ENCODE measurements at places on chromosomes 12 and 14. TPM values are rescaled to one million over a fixed set of nuclear protein-coding genes. Genes with fewer than 3 reads are reported as not detected.

DNA sequence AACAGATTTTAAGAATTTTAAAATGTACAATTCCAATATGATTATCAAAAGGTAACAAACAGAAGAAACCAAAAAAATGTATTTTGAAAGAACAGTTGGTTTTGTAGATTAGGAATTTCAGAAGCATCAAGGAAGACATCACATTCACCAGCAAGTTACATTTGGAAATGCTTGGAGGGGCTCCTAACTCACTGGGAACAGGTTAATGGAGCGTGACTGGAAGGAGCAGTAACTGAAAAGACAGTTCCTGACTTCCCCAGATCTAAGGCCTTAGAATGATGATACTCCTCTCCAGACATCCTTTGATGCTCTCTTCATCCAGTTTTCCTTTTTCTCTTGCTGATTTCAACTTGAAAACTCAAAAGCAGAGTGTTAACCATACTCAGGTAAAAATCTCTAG lies 220.0 kb upstream of the EGLN3 start:
- H3K36me3 ChIP-seq: no peaks in the 10 kb centered on the region
- H3K27me3 ChIP-seq: no peaks in the 10 kb centered on the region
- H3K27ac ChIP-seq: no peak overlapping the region
- no peak overlapping the region for H3K4me3 ChIP-seq
- peaks cover 5% of the 10 kb centered on the region for H3K4me1 ChIP-seq
- no peak for DNase-seq

Gene SALL2
- 22.0 TPM for total RNA-seq

DNA sequence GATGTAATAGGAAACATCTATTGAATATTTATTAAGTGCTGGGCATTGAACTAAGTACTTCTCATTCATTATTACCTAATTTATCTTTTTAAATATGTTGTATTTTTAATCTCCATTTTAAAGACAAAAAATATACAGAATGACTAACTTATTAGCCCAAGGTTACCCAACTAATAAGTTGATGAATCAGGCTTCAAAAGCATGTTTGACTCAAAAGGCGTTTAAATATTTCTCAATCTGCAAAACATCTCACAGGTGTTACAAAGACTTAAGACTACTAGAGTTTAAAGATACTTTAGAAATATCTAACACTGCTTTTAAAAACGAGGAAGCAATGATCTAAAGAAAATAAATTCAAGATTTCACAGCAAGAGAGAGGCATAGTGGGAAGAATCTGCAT lies 457.4 kb upstream of the DCN start:
- H3K36me3 ChIP-seq: no peaks in the 10 kb centered on the region
- H3K4me1 ChIP-seq: no peaks in the 10 kb centered on the region

DNA sequence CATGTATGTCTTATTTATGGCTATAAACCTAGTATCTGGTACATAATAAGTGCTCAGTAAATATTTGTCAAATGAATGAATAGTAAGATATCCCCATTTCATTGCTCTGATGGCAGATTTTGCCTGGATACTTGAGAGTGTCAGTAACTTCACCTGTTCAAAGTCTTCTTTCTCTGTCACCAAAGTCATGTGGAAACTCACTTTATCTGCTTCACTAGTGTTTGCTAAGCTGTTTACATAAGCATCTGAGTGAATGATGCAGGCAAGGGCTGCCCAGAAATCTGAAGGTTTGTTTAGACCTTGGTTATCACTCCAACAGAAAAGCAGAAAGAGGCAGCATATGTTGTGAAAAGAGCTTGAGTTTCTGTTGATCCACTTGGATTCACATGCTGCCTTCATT lies 4.3 kb downstream of the OR4E1 start:
- no peaks in the 10 kb centered on the region for H3K36me3 ChIP-seq
- H3K4me3 ChIP-seq: no peak overlapping the region
- no peak for DNase-seq
- H3K4me1 ChIP-seq: no peaks in the 10 kb centered on the region

DNA sequence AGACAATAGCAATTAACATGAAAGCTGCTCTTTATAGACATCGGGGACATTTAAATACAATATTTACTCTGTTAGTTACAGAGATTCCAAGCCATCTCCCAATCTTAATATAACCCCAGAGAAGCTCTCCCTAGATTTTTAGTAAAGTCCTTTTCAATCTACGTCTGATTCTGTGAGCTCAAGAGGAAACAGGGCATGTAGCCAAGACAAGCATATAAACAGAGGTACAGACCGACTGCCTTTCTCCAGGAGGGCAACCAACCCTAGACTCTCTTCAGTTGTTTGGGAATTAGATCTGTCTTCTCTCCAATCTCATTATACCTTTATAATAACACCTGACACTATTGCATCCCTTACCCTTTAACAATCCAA lies 57.4 kb downstream of the TMTC1 start:
- H3K4me1 ChIP-seq: peaks cover 21% of the 10 kb centered on the region
- H3K4me3 ChIP-seq: no peak overlapping the region
- H3K27ac ChIP-seq: peak overlapping the region; percentile 65
- H3K27me3 ChIP-seq: no peaks in the 10 kb centered on the region
- DNase-seq: no peak
- H3K36me3 ChIP-seq: no peaks in the 10 kb centered on the region

Gene CCDC184
- total RNA-seq: not detected

Gene CLEC2A
- total RNA-seq: not detected

- H3K27ac ChIP-seq: no peak overlapping the region
- peaks cover 10% of the 10 kb centered on the region for H3K4me1 ChIP-seq
- H3K4me3 ChIP-seq: no peak overlapping the region
- H3K36me3 ChIP-seq: peaks cover 19% of the 10 kb centered on the region
- H3K27me3 ChIP-seq: no peaks in the 10 kb centered on the region
Observed at GRCh38 chr12:4307593-4308333, 13.2 kb upstream of the TIGAR start.

DNA sequence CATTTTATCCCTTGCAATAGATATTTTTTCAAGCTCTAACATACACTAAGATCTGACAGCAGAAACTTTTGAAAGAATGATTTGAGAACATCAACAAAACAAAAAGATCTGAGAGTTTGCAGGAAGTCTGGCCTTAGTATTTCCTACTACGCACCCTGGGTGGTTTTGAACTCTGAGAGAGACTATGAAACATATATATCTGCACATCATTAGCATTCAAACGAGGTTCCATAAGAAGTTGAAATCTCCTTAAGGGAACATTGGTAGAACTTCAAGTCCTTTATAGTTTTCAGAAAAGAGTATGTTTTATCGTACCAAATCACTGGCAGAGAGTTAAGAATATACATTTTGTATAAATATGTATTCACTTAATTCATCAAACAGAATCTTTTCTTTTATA lies 86.3 kb downstream of the RMST start:
- H3K27ac ChIP-seq: peak overlapping the region; percentile 91
- peaks cover 47% of the 10 kb centered on the region for H3K4me1 ChIP-seq
- DNase-seq: no peak
- no peak overlapping the region for H3K4me3 ChIP-seq

DNA sequence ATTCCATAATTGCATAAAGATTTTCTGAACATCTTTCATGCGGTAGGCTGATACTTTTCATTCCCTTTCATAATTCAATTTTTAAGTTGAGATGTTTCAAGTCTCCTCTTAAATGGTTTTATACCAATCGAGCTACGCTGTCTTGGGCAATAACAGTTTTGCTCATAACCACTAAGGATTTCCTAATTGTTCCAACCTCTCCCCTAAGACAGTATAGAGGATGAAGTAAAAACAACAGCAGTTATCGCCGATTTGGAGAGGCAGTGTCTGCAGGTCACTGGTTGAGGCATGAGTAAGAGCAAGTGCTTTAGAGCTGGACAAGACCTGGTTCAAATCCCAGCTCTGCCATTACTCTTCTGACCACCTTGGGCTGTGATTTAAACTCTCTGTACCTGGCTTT lies 6.9 kb upstream of the MED13L start:
- H3K27ac ChIP-seq: no peak overlapping the region
- no peaks in the 10 kb centered on the region for H3K36me3 ChIP-seq
- no peaks in the 10 kb centered on the region for H3K4me1 ChIP-seq
- H3K4me3 ChIP-seq: no peak overlapping the region
- no peaks in the 10 kb centered on the region for H3K27me3 ChIP-seq
- no peak for DNase-seq

DNA sequence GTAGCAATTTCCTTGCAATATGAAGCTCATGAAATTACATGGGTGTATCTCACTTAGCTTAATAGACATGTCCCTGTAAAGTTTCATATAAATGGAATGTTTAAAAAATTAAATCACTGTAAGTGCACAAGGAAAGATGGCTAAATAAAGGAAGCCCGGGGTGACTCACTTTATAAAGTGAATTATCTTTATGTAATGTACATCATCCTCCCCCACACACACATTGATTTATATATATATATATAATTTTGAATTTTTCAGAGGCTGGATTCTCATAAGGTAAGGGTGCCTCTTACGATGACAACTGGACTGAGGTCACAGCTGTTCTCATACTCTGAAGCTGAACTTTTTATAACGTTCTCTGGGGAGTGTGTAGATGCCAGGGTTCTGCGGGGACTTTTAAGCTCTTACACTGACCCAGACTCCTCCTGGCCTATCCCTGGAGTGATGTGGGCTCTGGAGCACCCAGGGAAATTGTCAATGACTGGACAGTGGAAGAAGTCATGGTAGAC lies 108.7 kb upstream of the HIF1A start:
- H3K27me3 ChIP-seq: no peaks in the 10 kb centered on the region
- H3K27ac ChIP-seq: peak overlapping the region; percentile 81
- peaks cover 52% of the 10 kb centered on the region for H3K4me1 ChIP-seq
- no peak overlapping the region for H3K4me3 ChIP-seq
- no peak for DNase-seq

Gene GYS2
- not detected for total RNA-seq

- DNase-seq: peak; percentile 90
- H3K27me3 ChIP-seq: no peaks in the 10 kb centered on the region
- peak overlapping the region; percentile 62 for H3K27ac ChIP-seq
- peaks cover 9% of the 10 kb centered on the region for H3K4me1 ChIP-seq
- H3K4me3 ChIP-seq: no peak overlapping the region
Observed at GRCh38 chr14:21107283-21107800, 6.5 kb downstream of the TMEM253 start.

Gene SPTB
- total RNA-seq: 0.68 TPM

GRCh38 chr14:90777358-90777757 lies 38.9 kb downstream of the TTC7B start:
- H3K4me1 ChIP-seq: peaks cover 10% of the 10 kb centered on the region
- H3K27ac ChIP-seq: no peak overlapping the region
- no peaks in the 10 kb centered on the region for H3K27me3 ChIP-seq

GRCh38 chr12:52819731-52820510 lies 6.0 kb upstream of the KRT4 start:
- no peaks in the 10 kb centered on the region for H3K36me3 ChIP-seq
- no peaks in the 10 kb centered on the region for H3K27me3 ChIP-seq
- H3K27ac ChIP-seq: no peak overlapping the region
- DNase-seq: no peak

- DNase-seq: peak; percentile 68
- no peaks in the 10 kb centered on the region for H3K27me3 ChIP-seq
- peaks cover 20% of the 10 kb centered on the region for H3K4me1 ChIP-seq
- no peaks in the 10 kb centered on the region for H3K36me3 ChIP-seq
- no peak overlapping the region for H3K4me3 ChIP-seq
- H3K27ac ChIP-seq: peak overlapping the region; percentile 24
Observed at GRCh38 chr12:69916544-69917235, 91.7 kb downstream of the MYRFL start.

Gene POTEM
- total RNA-seq: not detected

Gene PCED1B
- total RNA-seq: 1.5 TPM

Gene C12orf54
- total RNA-seq: not detected

Gene KRT71
- not detected for total RNA-seq

DNA sequence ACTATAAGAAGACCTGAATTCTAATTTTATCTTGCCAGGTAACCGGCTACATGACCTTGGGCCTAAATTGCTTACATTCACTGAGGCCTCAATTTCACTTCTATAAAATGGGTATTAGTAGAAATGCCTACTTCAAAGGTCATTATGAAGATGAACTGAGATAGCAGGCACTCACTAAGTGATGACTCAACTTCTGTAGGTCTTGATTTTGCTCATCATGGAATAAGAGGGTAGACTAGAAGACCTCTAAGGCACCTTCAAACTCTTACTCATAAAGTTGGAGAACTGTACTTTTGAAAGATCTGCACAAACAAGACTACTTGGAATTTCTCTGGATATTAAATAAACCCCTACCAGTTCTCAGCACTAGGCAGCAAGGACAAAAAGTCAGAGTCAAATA lies 39.3 kb upstream of the FRMD6 start:
- H3K4me3 ChIP-seq: no peak overlapping the region
- no peak overlapping the region for H3K27ac ChIP-seq
- H3K36me3 ChIP-seq: no peaks in the 10 kb centered on the region
- no peaks in the 10 kb centered on the region for H3K27me3 ChIP-seq
- H3K4me1 ChIP-seq: peaks cover 23% of the 10 kb centered on the region

DNA sequence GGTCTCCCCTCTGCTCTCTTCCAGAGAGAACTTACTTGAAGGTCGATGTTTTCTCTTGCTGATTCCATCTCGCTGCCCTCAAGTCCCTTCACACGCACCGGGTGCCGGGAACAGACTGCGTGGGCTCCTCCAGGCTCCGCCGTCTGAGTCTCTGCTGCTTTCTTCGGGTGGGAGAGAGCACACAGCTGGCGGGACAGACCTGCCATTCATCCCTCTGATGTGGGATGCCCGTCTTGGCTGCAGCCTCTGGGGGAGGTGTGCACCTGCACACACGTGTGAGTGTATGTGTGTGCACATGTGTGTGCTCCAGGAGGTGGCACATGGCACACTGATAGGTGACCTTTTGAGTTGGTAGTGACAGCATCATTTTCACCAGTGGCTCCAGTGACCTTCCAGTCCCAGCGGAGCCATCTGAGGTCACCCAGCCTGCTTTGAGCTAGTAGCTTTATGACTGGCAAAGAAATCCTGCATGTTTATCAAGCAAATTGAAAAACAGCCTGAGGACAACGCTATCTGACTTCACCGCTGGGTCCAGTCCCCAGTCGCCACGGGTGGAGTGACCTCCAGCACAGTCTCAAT lies at the start of gene NINJ2:
TSS of gene NINJ2 (minus strand) at position 153 of the 579 bp plus-strand sequence. CDS start at position 68, 85 bp downstream.
- H3K4me1 ChIP-seq: no peaks in the 10 kb centered on the region
- H3K27ac ChIP-seq: no peak within 1 kb of the TSS
- no peak for DNase-seq
- no peak within 1 kb of the TSS for H3K4me3 ChIP-seq

Gene RARG
- total RNA-seq: 27.7 TPM

GRCh38 chr12:121397521-121397920 lies 2.4 kb upstream of the RNF34 start:
- no peak overlapping the region for H3K4me3 ChIP-seq
- H3K27ac ChIP-seq: no peak overlapping the region
- H3K4me1 ChIP-seq: peaks cover 12% of the 10 kb centered on the region
- no peaks in the 10 kb centered on the region for H3K36me3 ChIP-seq
- no peaks in the 10 kb centered on the region for H3K27me3 ChIP-seq

DNA sequence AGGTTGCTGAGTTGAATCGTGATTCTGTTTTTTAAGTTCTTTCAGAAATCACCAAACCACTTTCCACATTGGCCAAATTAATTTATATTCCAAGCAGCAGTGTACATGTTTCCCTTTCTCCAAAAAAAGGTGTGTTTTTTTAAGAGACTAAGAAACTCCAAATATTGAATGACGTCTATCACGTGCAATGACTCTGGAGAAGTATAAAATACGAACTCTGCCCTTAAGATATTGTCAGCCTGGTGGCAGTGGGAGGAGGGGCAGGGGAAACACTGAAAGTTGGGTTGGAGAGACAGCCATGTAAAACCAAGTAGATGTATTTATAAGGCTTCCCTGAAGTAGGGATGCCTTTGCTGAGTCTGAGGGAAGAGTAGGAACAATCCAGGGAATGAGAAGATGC lies 50.1 kb upstream of the DHRS4 start:
- no peaks in the 10 kb centered on the region for H3K36me3 ChIP-seq
- no peak overlapping the region for H3K27ac ChIP-seq
- no peaks in the 10 kb centered on the region for H3K27me3 ChIP-seq
- no peak overlapping the region for H3K4me3 ChIP-seq
- H3K4me1 ChIP-seq: no peaks in the 10 kb centered on the region

- no peaks in the 10 kb centered on the region for H3K27me3 ChIP-seq
- no peaks in the 10 kb centered on the region for H3K4me1 ChIP-seq
- no peaks in the 10 kb centered on the region for H3K36me3 ChIP-seq
Observed at GRCh38 chr12:62834971-62835547, 99.9 kb downstream of the PPM1H start.
